Activated naive CD8-positive, alpha-beta T cell treated with anti-CD3 and anti-CD28 coated beads for 36 hours (primary cell): ENCODE measurements at places on chromosomes 4 and X. TPM values are rescaled to one million over a fixed set of nuclear protein-coding genes. Genes with fewer than 3 reads are reported as not detected.
A peak's percentile ranks its signal among the peaks of the same experiment; 100 is the strongest.

SOWAHB gene
- not detected for total RNA-seq

CXCL5 gene
- total RNA-seq, result not detected

DNA sequence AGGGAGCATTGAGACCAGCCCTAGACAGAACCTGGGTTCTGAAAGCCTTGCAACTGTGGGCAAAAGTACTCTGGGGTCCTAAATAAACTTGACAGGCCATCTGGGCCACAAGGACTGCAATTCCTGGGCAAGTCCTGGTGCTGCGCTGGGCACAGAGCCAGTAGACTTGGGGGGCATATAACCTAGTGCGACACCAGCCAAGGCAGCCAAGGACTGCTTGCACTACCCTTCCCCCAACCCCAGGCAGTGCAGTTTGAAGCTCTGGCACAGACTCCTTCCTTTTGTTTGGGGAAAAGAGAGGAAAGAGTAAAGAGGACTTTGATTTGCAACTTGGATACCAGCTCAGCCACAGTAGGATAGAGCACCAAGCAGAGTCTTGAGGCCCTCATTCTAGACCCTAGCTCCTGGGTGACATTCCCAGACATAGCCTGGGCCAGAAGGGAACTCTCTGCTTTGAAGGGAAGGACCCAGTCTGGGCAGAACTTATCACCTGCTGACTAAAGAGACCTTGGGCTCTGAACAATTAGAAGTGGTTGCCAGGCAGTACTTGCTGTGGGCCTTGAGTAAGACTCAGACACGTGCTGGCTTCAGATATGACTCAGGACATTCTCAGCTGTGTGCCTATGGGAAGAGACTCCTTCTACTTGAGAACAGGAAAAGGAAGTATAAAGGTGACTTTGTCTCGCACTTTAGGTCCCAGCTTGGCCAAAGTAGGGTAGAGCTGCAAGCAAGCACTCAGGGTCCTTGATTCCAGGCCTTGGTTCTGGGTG, 522.8 kb downstream of the GLUD2 start:
- no peaks in the 10 kb centered on the region for H3K4me1 ChIP-seq
- no peak overlapping the region for H3K4me3 ChIP-seq
- DNase-seq, result no peak
- no peak overlapping the region for H3K27ac ChIP-seq

- no peaks in the 10 kb centered on the region for H3K36me3 ChIP-seq
- no peak overlapping the region for H3K27ac ChIP-seq
- H3K4me3 ChIP-seq, result no peak overlapping the region
- no peaks in the 10 kb centered on the region for H3K27me3 ChIP-seq
Measured at GRCh38 chr4:95293014-95293413, 255.8 kb downstream of the UNC5C start.

DNA sequence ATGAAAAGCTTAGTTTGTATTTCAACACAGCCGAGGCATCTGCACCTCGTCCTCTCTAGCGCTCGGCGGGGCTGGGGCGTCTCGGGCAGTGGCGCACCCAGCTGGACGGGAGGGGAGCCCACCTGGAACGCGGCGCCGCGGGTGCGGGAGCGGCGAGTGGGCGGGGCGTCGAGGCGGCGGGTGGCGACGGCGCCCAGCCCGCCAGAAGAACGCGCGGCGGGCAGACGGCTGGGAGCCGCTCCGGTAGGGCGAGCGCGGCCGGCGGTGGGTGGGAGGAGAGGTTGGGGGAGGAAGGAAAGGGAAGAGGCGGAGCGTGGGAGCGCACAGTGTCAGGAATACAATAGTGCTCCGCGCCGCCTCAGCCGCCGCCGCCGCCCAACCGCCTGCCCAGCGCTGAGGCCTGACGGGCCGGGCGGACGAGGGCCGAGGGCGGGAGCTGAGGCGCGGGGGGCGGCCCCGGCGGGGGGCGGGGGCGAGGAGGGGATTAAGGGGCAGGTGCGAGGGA, at the start of gene JADE3:
Gene JADE3 (plus strand): TSS at position 324 of the 505 bp plus-strand sequence. CDS start 72,474 bp downstream, outside the sequence.
- peaks cover 52% of the 10 kb centered on the region for H3K27me3 ChIP-seq
- H3K27ac ChIP-seq, result no peak within 1 kb of the TSS

DNA sequence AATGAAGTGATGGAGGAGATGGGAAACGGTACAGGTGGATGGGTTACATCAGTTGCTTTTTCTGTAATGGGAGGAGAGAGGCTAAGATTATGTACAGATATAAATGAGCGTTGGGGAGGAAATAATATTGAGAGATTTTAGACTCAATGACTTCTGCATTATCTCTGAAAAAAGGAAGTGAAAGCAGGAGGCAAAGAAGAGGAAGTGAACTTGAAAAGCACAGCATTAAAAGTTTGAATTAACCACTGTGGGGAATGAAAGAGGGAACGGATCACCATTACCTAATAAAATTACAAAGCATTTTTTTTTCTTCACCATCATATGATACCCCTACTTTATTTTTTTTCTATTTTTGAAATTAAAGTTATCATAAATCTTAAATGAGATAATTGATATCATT, 1025.5 kb downstream of the RPA4 start:
- no peak overlapping the region for H3K27ac ChIP-seq
- no peaks in the 10 kb centered on the region for H3K36me3 ChIP-seq
- H3K27me3 ChIP-seq, result no peaks in the 10 kb centered on the region
- DNase-seq, result no peak

DNA sequence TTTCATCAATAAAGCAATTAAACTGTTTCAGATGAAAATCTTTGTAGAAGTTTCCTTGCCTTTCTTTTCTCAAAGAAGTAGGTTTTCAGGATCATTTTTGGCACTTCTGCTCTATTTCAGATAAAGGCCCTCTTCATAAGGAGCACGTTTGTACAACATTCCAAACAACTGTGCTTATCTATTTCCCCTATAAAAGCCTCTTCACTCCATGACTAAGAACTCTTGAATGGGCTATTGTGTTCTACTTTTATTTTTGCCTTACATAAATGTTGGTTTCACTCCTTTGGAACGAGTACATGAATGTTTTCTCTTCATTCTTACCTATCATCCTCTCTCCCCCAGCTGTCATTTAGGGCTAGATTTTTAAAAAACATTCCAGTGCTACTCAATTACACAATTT, 288.0 kb upstream of the PPP1R2C start:
- H3K4me3 ChIP-seq, result no peak overlapping the region
- H3K4me1 ChIP-seq, result no peaks in the 10 kb centered on the region
- no peak overlapping the region for H3K27ac ChIP-seq
- no peaks in the 10 kb centered on the region for H3K27me3 ChIP-seq
- no peak for DNase-seq

DNA sequence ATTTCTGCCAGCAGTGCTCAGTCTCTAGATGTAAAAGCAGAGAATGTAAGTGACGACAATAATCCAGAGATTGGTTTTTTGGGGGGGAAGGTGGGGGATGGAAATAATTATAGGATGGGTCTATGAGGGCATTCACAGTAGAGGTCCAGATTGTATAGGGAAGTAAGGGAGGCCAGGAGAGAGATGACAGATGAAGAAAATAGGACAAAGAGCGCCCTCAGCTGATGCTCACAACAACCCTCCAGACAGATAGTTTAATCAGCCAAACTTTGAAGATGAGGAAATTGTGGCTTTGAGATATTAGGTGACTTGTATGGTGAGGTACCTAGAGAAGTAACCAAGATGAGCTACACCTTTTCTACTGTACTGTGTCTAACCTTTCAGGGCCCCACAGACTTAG, 137.9 kb downstream of the MAGEB17 start:
- H3K27me3 ChIP-seq, result peaks cover 4% of the 10 kb centered on the region
- H3K27ac ChIP-seq, result no peak overlapping the region
- H3K36me3 ChIP-seq, result no peaks in the 10 kb centered on the region
- no peak overlapping the region for H3K4me3 ChIP-seq
- H3K4me1 ChIP-seq, result no peaks in the 10 kb centered on the region

DNA sequence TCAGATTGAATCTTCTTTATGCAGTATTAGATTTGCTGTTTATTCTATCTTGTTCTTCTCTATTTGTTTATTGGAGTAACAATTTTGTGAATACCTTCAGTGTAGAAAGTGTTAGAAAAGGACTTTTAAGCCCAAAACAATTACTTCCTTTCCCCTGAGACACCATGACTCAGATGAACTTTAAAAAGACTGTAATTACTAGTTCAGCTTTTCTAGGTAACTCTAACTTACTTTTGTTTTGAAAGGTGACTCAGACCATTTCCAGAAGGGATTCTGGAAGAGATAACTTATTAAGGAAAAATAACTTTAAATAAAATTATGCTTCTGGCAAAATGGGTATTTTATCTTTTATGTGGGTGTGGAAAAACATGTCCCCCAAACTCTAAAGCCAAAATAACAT, 561.5 kb upstream of the PCDH10 start:
- H3K4me1 ChIP-seq, result no peaks in the 10 kb centered on the region
- no peak overlapping the region for H3K27ac ChIP-seq
- H3K36me3 ChIP-seq, result no peaks in the 10 kb centered on the region
- H3K4me3 ChIP-seq, result no peak overlapping the region
- H3K27me3 ChIP-seq, result no peaks in the 10 kb centered on the region

DNA sequence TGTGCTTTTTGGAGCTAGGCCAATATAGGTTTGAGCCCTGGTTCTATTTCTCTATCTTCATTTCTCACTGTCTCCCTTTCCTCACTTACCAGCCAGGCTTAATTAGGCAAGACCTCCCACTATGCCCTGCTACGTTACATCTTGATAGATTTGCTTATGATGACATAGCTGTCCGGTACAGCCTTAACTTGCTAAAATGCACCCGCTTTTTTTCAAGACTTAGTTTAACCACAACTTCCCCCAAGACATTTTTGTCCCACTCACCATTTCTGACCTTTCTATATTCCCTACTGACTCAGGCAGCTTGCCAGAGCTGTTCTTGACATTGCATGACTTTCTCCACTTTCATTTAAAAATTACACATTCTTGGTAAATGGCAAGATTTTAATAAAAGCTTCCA, 152.6 kb downstream of the MID1 start:
- no peaks in the 10 kb centered on the region for H3K4me1 ChIP-seq
- no peak for DNase-seq
- H3K4me3 ChIP-seq, result no peak overlapping the region

GRCh38 chr4:89296399-89296798, 11.2 kb downstream of the GPRIN3 start:
- peak overlapping the region; percentile 79 for H3K27ac ChIP-seq
- peaks cover 18% of the 10 kb centered on the region for H3K36me3 ChIP-seq
- DNase-seq, result no peak
- H3K4me3 ChIP-seq, result peak overlapping the region; percentile 2
- H3K4me1 ChIP-seq, result peaks cover 72% of the 10 kb centered on the region

GRCh38 chr4:189029976-189030504, 890.8 kb downstream of the TRIML1 start:
- no peaks in the 10 kb centered on the region for H3K27me3 ChIP-seq
- no peaks in the 10 kb centered on the region for H3K36me3 ChIP-seq
- no peaks in the 10 kb centered on the region for H3K4me1 ChIP-seq
- DNase-seq, result no peak

GRCh38 chrX:137654481-137654880, 88.6 kb downstream of the ZIC3 start:
- H3K27ac ChIP-seq, result no peak overlapping the region
- H3K4me3 ChIP-seq, result no peak overlapping the region
- H3K4me1 ChIP-seq, result no peaks in the 10 kb centered on the region
- DNase-seq, result no peak

DNA sequence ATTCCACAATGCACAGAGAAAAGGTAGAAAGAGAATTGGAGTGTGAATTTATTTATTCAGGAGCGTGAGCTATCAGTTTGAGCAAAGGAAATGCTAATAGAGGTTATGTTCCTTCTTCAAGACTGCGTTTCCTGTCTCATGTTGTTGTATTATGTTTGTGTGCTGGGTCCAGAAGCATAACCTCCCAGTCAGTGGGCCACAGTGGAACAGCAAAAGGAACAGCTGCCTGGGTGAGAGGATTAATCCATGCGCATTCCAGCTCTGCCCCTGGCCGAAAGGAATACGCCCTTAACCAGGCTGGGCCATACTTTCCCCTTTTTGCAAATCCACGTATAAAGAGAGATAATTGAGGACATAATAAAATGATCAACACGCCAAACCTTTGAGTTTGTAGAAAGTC, 32.4 kb upstream of the ARX start:
- no peaks in the 10 kb centered on the region for H3K27me3 ChIP-seq
- peaks cover 5% of the 10 kb centered on the region for H3K4me1 ChIP-seq
- H3K36me3 ChIP-seq, result no peaks in the 10 kb centered on the region
- no peak overlapping the region for H3K4me3 ChIP-seq
- no peak for DNase-seq

DNA sequence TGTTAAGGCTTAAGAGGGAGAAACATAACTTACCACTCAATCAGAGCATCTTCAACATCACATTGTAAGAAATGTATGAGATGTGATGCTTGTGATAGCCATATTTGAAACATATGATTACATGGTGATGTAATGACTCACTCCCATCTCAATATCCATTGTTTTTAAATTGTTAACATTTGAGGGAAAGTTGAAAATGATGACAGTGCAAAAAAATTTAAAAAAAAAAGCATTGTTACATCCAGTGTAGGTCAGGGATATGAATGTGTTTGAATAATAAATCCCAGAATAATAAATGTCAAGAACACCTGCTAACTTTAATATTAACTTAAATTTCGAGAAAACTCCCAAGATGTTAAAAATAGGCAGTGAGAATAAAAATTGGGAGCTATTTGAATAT, 6.4 kb upstream of the CCSER1 start:
- DNase-seq, result no peak
- no peaks in the 10 kb centered on the region for H3K4me1 ChIP-seq
- peaks cover 19% of the 10 kb centered on the region for H3K27me3 ChIP-seq
- no peak overlapping the region for H3K27ac ChIP-seq

DNA sequence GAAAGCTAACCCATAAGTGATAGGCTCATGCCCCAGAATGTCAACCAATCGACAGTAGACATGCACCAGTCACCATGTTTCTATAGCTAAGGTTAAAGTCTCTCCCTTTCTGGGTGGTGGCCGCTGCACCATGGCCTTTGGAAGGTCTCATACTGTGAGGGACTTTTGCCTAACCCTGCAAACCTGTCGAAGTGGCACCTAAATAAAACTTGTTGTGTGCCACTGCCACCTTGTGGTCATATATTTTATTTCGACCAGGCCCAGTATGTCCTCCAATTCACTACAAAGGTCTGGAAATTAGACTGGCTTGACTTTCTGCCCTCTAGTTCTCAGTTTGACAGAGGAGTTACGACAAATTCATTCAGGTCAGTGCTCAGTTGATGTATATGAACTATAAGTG, 163.1 kb downstream of the SMARCA1 start:
- H3K4me3 ChIP-seq, result no peak overlapping the region
- H3K27ac ChIP-seq, result no peak overlapping the region
- DNase-seq, result peak; percentile 30

DNA sequence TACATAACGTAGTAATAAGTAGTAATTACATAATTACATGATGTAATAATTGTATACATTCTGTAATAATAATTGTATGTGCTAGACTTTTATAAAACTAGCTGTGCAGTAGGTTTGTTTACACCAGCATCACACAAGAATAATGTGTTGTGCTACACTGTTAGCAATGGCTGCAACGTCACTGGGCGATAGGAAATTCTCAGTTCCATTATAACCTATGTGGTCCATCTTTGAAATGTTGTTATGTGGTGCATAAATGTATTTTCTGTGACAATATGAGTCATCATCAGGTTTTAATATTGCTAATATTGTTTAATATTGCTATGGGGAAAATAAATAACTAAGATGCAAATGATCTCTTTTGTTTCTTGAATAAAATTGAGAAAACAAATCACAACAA, 46.0 kb upstream of the ATP8A1 start:
- H3K36me3 ChIP-seq, result peaks cover 8% of the 10 kb centered on the region
- DNase-seq, result no peak
- H3K27me3 ChIP-seq, result no peaks in the 10 kb centered on the region
- H3K4me1 ChIP-seq, result peaks cover 4% of the 10 kb centered on the region
- no peak overlapping the region for H3K4me3 ChIP-seq
